ENCODE measurements at places on chromosomes 1 and 21.

DNA sequence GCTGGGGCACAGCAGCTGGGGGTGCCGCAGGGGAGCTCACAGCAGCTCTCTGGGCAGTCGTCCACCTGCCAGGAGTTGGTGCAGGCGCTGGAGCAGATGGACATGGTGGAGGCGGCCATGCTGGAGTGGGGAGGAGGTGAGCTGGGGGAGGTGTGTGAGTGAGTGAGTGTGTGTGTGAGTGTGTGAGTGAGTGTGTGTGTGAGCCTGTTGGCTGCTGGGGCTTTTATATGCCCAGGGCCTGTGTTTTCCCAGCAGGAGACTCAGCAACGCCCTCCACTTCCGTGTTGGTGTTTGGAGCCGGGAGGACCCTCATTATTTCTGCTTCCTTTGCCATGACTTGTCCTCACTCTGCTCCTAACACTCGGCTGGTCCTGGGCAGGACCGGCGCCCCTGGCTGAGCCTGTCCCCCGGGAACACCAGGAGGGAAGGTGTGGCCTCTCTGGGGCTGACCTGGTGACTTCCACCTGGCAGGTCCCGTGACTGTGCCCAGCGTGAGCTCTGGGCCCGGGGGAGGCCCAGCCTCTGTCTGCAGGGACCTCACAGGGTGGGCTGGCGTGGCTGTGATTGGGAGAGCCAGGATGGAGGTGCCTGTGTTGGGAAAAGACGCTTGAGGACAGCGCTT lies at the start of gene KRTAP10-2:
KRTAP10-2 (minus strand) TSS at position 166 of the 622 bp plus-strand sequence; CDS start at position 119, 47 bp downstream.
- no peak for DNase-seq

DNA sequence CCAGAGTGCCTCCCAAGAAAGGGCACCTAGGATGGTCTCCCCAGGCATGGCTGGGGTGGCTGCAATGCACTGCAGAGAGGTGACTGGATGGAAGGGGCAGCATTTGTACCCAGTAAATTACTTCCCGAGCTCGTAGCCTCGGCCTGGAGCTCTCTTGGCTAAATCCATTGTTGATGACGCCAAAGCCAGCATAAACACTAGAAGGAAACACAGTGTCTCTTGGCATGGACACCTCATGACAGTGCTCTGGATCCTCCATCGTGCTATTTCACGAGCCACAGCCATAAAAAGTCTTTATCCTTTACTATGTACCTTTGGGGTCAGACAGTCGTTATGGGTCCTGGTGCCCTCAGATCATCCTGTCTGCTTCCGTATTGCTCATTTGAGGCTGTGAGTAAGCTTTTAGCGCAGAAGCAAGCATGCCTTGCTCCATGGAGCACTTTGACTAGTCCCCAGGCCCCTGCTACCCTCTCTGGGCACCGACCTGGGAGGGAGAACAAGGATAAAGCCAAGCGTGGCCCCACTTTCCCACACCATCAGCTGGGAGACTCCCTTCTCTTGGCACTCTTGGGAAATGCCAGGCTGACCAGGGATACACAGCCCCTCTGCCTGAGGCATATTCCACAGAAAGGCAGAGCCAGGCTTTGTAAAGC lies 10.3 kb upstream of the PRELP start:
- no peak for DNase-seq

DNA sequence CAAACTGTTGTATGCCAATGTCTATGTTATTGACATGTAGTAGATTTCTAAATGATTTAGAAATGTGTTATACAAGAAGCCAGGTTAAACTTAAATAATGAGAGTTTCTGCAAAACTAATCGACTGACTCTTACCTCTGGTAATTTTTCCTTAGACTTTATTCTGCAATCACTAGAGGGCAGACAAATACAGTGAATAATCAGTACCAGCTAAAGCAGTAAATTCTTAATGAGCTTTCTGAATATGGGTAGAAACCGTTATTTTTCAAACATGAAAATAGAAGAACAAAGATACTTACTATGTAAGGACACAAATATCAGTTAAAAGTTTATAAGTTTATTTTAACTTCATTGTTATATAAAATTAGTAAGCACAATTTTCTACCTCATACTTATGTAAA lies 97.9 kb upstream of the RGS1 start:
- peak; percentile 64 for DNase-seq

- DNase-seq: no peak
These were observed 5.0 kb downstream of the C4BPA start for GRCh38 chr1:207109004-207109403.

DNA sequence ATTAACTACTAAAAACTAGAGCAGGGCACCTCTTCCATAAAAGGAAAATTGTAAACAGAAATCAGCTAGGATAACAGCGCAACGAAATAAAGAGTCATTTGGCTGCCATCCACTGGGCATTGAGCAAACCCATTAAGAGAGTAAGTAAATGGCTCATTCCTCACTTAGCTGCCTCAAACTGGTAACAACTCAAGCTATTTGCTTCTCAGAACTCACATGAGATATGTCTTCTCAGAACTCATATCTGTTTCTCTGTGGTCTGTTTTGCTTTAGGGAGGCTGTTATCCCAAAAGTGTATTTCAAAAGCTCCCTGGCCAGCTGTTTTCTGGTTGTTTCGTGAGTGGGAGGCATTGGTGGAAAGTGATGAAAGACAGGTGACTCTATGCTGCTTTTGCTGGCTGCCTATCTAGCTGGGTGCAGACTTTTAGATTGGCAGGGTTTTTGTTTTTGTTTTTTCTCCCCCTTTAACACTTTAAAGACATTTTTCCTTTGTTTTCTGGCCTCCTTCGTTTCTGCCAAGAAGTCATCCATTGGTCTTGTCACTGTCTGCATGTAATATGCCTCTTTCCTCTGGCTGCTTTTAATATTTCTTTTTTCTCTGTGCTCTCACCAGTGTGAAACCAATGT lies 269.2 kb upstream of the RGS18 start:
- no peak for DNase-seq

Data from Kasumi-1 (cell line).